ENCODE measurements at places on chromosomes 4 and X.
A peak's percentile ranks its signal among the peaks of the same experiment; 100 is the strongest.

- no peak for DNase-seq
These were observed 8.5 kb upstream of the GRIA3 start for GRCh38 chrX:123175366-123176122.

- DNase-seq: no peak
These were observed 78.5 kb upstream of the DDIT4L start for GRCh38 chr4:100268789-100269188.

- no peak for DNase-seq
These were observed 36.2 kb downstream of the KDM5C start for GRCh38 chrX:53188763-53189162.

DNA sequence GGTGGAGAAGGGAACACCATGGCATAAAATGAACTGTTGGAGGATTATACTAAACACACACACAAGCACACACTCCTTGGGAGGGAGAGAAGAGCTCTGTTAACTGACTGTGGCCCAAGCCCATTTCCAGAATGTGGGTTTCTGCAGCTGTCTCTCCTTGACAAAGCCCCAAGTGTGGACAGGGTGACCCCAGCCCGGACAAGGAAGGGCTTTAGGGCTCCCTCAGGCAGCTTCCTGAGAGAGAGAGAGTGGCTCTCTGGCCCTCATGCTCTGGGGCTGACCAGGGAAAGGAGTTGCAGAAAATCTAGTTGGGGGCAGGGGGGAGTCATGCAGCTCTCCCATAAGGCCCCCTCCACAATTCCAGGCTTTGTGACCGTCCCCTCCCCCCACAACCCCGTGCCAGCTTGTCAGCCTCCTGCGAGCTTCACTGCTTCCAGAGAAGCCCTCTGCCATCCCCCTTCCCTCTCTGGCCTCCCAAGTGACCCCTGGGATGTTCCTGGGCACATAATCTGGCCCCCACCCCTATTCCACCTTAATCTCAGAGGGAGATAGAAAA, 590 bp downstream of the ARHGEF9 start:
- DNase-seq: no peak

GRCh38 chr4:65416891-65417290, 253.4 kb downstream of the EPHA5 start:
- no peak for DNase-seq

DNA sequence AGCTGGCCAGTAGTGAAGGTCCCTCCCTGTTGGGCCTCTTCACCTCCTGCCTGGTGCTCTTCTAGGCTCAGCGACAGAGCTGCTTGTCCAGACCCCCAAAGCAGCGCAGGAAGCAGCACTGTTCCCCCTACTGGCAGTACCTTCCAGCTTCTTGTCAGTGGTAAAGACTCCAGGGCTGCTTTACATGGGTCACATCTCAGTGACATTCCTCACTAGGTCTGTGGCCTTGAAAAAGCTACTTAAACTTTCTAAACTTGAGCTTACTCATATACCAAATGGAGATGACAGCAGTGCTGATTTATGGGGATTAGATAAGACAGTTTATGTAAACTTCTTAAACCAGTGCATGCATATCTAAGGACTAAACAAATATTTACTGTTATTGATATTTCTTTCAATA, 117.3 kb downstream of the FAT4 start:
- no peak for DNase-seq

GRCh38 chr4:37889849-37890800, 759 bp upstream of the TBC1D1 start:
- DNase-seq: peak; percentile 21

DNA sequence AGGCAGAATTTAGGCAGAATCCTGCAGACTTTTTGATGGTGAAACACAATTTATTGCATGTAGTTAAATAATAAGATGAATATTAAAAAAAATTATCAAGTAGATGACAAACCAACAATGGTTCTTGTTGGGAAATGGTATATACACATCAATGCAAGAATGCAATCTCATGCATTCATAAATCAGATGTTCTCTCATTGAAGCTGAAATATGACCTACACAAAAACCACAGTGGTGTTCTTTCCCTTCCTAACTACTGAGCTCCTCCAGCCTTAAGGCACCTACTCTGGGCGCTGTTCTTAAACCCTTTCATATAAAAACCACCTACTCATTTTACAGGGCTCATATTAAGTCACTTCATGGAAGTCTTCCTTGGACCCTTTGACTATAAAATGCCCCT, 64.1 kb downstream of the ANTXR2 start:
- no peak for DNase-seq

DNA sequence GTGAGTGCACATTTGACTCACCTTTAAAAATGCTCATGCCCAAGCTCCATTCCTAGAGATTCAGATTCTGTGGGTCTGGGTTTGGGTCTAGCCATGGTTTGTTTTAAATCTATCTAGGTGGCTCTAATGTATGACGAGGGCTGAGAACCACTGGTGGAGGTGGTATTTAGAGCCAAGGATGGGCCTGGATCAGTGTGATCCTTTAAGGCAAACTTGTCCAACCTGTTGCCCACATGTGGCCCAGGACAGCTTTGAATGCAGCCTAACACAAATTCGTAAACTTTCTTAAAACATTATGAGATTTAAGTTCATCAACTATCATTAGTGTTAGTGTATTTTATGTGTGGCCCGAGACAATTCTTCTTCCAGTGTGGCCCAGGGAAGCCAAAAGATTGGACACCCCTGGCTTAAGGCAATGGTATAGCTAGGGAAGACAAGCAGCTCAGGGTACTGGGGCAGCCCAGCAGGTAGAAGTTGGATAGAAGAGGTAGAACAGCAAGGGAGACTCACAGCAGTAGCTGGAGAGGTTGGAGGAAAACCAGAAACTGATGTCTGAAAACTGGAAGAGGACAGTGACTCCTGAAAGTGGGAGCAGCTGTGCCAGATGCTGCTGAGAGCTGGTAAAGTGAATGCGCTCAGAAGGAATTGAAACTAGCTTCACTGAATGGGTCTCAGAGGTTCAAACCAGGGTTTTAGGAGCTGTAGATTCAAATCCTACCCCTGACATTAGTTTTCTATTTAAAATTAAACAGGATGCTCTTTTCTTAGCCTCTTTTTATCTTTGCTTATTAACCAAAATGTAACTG, 18.2 kb downstream of the ADD1 start:
- no peak for DNase-seq

DNA sequence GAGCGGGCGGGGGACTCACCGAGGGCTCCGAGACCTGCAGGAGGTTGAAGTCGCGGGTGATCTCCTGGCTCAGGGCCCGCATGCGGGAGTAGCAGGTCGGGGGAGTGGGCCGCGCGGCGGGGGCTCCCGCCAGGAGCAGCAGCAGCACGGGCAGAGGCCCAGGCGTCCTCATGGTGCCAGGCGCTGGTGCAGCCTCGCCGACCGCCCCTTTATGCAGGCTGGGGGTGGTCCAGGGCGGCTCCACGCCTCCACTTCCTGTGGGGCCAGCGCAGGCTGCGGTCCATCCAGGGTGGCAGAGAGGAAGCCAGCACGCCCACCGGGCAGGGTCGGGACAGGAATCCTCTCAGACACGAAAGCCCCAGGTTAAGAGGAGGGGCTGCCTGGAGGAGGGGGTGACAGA, at the start of gene CYTL1:
Gene CYTL1, minus strand, starts transcription at position 185 of the 400 bp plus-strand sequence. Its CDS starts 13 bp downstream, at position 172.
- no peak for DNase-seq

DNA sequence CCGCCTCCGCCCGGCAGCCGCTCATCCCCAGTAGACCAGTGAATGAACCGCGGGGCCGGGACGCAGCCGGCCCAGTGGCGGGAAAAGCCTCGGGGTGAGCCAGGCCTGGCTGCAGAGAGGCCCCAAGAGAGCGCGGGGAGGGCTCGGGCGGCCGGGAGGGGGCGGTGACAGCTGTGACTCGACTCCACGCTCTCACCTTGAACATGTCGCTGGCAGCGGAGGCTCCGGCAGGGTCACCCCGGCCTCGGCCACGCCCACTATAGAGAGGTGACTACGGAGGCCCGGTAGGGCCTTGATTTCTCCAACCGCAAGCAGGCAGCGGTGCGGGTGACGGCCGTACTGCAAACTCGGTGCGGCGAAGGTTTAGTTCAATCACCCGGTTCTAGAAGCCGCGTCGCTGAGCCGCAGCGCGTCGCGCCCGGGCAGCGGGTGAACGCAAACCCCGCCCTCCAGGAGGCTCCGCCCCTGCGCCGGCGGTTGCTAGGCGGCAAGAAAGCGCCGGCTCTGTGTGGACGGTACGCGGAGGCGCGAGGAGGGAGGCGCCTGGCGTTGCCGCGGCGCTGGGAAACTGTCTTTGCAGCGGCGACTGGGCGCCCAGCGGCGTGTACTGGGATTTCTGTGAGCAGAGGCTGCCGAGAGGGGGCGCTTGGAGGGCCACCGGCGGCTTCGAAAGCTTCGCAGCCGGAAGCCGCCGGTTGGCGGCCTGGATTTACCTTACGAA, at the start of the genes APOO and CXorf58:
Gene APOO, minus strand, starts transcription at position 441 of the 721 bp plus-strand sequence. Its CDS starts 236 bp downstream, at position 205.
Gene CXorf58, plus strand, starts transcription at position 509 of the 721 bp plus-strand sequence. CDS start 2,297 bp downstream, outside the sequence.
- peak; percentile 94 for DNase-seq

- no peak for DNase-seq
These were observed 66.9 kb downstream of the PARM1 start for GRCh38 chr4:74999714-75000309.

DNA sequence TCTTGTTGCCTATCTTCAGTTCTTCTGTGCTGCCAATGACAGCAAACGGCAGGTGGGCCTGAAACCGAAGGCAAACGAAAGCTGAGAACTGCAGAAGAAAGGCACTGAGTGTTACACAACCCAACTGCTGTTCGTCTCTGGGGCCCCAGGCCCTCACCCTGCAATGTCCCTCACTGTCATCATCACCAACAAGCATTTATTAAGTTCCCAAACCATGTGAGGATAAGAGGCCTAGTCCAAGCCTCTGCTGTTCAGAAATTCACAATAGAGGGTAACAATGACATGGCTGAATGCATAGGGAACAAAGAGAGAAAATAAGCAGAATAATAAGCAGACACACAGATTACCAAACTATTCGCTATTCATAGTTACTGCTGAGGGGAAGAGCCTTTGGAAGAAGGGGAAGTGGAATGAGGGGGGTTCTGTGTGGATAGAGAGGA, 34.5 kb upstream of the NKRF start:
- DNase-seq: no peak

GRCh38 chr4:116636917-116637316, 448.5 kb downstream of the TRAM1L1 start:
- DNase-seq: no peak

DNA sequence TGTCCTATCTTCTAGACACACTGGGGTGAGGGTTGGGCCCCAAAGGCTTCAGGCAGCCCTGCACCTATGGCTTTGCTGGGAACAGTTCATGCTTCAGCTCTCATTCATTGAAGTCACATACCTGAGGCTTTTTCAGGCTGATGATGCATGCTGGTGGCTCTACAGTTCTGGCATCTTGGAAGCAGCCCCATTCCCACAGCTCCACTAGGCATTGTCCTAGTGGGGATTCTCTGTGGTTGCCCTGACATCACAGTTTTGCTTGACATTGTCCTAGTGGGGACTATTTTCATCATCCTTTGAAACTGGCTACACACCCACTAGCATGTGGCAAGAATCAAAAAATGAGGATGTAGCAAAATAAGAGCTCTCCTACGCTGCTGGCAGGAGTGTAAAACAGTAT, 37.7 kb upstream of the C4orf17 start:
- DNase-seq: no peak

- DNase-seq: no peak
These were observed 112.2 kb downstream of the IL13RA2 start for GRCh38 chrX:114905251-114905650.

DNA sequence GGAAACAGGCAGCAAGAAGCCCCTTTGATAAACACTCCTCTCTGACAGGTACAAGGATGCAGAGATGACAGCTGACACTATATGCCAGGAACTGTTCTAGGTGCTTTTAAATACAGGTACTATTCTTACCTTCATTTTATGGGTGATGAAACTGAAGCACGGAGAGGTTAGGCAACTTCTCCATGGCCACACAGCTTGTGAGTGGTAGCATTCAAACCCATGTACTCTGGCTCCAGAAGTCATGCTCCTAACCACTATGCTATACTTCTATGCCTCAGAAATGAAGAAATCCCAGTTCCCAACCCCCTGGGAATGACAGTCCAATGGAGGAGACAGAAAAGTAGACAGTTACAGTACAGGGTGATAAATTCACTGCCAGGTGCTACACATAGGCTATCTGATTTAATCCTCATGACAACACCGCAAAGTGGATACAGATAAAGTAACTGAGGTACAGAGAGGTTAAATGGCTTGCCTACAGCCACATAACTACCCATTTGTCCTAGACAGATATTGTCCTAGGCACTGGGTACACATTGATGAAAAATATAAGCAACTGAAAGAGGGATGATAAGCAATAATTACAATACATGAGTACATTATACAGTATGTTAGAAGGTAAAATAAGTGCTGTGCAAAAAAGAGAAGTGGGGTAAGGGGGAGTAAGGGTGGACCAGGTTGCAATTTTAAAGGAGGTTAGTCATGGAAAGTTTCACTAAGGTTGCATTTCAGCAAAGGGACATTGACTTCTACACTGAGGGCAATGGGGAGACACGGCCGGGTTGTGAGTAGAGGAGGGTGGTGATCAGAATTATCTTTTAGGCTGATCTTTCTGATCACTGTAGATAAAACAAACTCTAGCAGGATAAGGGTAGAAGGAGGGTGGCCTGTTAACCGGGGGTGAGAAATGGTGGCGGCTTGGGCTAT, 1.6 kb upstream of the F8 start:
- no peak for DNase-seq

DNA sequence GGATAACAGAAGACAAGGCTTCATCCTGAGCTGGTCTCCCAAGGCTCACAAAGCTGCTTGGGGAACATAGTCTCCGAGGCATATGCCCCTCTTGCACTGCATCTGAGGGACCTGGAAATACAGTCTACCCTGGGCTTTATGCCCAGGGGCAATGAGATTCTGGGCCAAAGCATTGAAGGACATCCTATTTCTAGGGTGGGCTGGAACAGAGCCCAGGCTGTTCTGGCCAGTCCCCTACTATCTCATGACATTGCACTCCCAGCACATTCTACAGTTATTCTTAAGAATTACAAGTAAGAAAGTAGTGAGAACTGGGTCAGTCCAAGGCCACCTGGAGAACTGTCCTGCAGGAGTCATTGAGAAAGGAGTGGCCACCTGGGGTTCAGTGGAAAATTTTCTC, 107.6 kb downstream of the USP46 start:
- no peak for DNase-seq

GRCh38 chr4:172648471-172648870, 520.1 kb upstream of the GALNT7 start:
- DNase-seq: no peak

DNA sequence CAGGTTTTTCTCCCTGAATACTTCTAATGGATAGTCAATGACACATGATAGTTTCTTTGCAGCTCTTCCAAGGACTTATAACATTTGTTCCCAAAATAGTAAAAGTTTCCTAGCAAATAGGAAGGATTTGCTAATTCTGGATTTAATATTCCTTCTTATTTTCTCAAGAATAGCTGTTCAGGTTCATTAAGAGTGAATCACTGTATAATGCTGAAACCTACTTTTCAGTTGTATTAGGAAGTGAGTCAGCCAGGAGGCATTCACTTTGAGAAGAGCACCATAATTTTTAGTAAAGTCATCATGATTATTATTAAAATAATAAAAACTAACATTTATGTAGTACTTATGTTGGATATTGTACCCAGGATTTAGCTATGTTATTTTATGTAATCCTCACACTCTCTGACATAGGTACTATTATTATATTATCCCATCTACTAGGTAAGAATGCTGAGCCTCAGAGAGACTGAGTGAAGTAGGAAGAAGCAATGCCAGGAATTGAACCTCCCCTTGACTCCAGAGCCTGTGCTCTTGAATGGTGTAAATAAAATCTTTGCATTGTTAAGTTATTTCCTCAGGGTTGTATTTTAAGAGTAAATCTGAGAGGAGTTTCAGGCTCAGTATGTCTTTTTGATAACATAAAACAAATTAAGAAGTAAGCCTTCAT, 114.8 kb downstream of the REELD1 start:
- DNase-seq: no peak

- no peak for DNase-seq
These were observed 209.8 kb downstream of the MGST2 start for GRCh38 chr4:139875411-139875825.

GRCh38 chrX:14013054-14013453, 16.6 kb downstream of the GEMIN8 start:
- DNase-seq: no peak

All from SW480 (cell line).